ENCODE measurements at places on chromosomes 2 and 18.

DNA sequence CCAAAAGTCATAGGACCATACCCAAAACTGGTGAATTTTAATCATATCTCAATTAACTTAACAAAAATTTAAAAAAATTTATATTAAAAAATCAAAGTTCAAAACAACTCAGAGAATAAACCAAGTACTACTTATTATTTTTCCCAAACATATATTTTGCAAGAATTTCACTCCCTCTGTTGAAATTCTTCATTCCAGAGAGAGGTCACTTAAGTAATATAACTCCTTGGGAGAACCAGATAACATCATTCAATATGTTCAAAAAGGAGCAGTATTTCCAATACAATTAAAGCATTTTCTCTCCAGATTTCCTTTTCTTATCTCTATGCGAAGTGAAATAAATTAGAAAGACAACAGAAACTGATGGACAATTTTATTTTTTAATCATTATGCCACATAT, 165.9 kb upstream of the RND3 start:
- DNase-seq = no peak

GRCh38 chr18:25349926-25350487, 2.0 kb downstream of the ZNF521 start:
- no peak for DNase-seq

GRCh38 chr2:235835810-235836209, 332.4 kb downstream of the GBX2 start:
- no peak for DNase-seq

DNA sequence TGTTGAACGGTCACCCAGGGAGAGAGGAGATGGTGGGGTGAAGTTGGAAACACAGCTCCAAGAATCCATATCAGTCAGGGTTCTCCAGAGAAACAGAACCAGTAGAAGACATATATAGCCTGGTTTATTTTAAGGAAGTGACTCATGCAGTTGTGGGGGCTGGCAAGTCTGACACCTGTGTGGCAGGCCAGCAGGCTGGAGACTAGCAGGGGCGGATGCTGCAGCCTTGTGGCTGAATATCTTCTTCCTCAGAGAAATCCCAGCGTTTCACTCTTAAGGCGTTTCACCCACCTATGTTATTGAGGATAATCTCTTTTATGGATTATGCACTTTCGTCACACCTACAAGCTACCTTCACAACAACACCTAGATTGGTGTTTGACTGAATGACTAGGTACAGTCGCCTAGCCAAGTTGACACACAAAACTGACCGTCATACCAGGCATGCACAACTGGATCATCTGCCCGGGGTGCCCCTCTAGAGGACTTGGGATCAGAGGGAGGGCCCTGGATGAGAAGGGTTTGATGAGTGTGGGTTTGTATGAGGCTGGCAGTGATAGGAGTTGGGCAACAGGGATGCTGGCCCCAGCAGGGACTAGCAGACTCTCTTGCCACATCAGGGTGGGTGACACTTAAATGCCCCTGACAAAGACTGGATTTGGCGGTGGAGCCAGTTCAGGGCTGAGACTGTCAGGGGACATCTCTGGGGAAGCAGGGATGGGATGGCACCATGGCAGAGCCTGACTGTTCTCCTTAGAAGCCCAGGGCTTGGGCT, 23.4 kb downstream of the MROH2A start:
- DNase-seq = no peak

DNA sequence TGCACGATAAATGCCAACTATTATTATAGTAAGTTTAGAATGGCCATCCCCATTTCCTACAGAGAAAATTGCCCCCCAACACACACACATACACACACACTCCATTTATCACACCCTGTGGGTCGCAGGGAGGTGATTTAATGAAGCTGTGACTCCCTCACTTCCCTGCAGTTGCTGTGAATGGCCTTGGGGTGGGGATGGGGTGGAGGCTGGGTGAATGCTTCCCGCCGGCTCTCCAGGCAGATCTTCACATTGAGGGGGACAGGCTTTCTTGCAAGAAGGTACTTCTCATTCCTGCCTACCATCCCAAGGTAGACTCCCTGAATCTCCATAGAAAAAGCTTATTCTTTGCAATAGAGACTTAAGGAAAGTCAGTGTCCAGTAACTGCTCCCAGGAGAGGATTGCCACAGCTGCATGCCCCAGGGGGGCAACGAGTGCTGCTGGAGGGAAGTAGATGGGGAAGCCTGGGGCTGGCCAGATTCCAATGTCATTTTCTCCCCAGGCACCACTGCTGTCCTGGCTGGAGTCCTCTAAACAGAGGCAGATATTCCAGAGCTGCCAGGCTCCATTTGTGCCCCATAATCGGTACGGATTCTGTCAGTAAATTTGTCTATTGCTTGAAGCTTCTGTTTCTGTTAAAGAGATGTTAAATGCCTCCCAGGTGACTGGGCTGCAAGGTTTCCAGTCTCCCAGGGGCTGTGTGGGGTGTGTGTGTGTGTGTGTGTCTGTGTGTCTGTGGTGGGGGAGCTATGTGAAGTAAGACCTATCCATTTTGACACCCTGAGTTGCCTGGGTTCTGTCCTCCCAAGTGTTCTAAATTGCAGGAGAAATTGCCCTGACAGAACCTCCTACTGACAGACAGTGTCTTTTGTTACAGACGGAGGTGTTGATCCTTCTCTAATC, 265.5 kb downstream of the SRBD1 start:
- DNase-seq = no peak

DNA sequence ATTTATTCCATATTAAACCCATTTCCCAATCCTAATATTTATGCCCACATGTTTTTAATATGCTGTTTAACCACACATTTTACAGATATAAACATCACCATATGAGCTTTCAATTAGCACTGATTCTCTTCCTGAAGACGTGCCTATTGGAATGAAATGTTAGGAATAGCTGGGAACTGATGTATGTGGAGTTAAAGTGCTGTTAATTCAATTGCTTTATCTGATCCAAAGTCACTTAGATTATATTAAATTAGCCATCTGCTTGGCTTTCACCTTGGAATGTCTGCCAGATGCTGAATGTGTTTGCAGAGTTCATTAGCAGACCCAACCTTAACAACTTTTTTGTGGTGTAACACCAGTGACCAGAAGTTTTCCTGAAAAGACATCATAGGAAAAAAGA, 942.9 kb upstream of the KLHL29 start:
- DNase-seq = no peak

DNA sequence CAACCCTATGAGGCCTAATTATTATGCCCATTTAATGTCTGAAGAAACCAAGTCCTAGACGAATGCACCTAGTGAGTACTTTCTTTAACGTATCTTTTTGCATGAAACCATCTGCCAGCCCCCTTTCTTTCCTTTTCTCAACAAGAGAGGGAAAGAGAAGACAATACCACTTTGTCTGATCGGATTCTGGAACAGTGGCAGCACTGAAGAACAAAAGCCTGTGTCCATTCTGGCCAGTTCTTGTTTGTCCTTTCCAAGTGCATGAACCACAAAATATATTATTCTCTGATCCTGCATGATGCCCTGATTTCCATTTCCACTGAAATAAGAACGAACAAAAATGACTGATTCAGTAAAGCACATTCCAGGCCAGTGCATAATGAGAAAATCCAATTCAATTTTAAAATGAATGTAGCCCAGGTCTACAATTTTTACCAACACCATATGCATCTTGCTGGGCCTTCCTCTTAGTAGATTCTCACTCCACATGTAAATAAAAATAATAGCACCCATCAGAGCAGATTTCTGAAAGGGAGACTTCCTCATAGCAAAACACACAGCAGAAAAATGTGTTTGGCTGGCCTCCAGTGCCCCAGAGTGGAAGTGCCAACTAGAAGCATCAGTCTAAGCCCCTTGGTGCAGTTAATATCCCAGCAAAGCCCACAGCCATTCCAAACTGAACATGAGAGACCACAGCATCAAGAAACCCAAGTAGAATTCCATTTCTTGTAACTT, 422.6 kb upstream of the ID2 start:
- DNase-seq = no peak

DNA sequence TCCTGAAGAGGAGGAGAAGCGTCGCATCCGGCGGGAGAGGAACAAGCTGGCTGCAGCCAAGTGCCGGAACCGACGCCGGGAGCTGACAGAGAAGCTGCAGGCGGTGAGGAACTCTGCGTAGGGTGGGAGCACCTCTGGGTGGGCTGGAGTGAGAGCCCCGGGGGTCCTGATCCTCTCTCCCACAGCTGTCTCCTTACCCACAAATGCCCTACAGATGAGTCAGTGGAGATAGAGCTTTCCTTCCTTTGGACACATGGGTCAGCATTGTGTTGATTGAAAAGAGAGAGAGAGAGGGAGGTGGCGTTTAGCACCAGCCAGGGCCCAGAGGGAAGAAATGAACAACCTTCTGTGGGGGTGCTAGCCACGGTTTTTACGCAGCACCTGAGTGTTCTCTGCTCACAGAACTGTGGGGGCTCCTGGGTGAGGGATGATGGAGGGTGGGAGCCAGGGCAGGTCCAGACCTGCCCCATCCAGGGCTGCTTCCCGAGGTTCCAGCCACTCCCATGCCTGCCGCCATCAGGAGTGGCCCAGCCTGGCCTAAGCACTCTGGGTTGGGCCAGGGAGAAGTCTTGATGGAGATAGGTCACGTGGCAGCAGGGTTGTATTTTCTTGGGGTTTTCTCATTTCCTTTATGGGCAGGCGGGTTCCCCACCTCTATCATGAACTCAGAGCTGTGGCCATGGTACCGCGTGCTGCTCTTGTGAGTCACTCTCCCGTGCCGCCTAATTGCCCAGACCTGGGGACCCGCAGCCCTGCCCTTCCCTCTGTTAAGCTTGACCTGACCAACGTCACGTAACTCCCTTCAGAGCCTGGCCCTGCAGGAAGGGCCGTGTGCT, 16.3 kb downstream of the FOSL2 start:
- DNase-seq = no peak

DNA sequence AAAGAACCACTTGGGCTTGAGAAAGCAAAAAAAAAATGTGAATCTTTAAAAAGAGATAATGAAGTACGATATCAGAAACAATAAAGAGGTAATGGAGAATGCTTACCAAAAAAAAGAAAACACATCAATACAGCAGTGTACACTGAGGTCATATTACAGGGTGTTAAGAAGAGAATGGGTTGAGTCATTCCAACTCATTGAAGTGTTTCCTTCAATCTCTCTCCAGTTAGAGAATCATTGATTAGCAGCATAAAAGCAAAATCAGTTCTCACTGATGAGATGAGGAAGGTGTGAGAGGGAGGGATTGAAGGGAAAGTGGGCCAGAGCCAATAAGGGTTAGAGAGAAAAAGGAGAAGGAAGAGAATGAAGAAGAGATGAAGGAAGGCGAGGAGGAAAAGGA, 43.9 kb upstream of the SGPP2 start:
- no peak for DNase-seq

- DNase-seq = no peak
These were observed 5.6 kb downstream of the MYT1L start for GRCh38 chr2:2325516-2325915.

DNA sequence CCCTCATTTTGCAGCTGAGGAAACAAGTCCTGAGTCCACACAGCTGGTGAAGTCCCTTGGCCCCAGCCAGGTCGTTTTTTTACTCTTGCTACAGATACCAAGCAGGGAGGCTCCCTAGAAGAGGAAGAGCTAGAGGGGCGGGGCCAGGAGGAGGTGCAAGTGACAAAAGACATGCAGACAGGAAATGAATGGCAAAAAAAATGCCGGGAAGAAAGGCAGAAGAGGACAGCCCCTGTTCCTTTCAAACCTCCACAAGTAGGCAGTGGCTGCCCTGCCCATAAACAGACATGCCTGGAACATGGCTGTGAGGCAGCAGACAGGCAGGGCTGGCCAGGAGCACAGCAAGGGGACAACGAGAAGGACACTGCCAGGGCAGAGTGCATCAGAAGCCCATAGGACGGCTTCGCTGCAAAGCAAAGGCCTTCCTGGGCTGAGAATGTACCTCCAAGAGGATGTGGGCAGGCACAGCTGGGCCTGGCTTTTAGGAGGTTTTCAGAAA, 108.7 kb downstream of the ZBTB7C start:
- no peak for DNase-seq

- DNase-seq = no peak
These were observed 74.5 kb upstream of the NOSTRIN start for GRCh38 chr2:168727904-168728470.

DNA sequence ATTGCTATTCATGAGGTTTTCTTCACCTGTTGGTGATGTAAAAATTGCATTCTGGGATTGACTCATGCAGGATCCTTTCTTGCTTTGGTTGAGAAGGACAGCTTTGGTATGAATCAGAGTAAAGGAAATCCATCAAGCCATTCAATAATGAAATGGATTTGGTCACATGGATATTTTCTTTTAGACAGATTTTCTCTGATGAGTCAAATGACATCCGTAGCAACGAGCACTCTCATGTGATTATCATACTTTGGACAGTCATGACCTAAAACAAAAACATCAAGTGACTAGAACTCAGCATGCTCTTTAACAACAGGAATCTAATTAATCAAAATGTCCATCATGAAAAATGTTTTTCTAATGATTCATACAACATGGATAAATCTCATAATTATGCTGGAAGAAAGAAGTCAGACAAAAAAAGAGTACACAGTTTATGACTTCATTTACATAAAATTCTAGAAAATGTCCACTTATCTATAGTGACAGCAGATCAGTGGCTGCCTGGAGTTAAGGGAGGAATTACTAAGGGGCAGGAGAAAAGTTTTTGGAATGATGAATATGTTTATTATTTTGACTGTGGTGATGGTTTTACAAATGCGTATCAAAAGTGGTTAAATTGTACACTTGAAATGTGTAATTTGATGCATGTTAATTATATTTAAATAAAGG, 30.7 kb downstream of the TRAK2 start:
- no peak for DNase-seq

GRCh38 chr2:76867854-76868253, 654.3 kb downstream of the LRRTM4 start:
- DNase-seq = no peak

- no peak for DNase-seq
These were observed 19.6 kb upstream of the NDUFV2 start for GRCh38 chr18:9082711-9083510.

DNA sequence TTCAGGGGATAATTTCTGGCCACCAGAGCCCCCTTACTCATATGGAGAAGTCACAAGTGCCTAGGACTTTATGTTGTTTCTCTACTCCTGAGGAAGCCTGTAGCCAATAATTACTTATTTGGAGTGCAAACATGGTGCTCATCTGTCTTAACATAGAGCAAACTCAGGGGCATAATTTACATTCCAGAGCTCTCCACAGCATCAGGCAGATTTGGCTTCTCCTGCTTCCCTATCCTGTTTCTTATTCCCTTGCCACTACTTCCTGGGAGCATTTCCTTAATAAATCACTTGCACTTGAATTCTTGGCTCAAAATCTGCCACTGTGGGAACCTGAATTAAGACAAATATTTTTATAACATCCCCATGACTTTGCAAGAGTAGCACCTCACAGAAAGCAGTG, 960.9 kb downstream of the SOCS6 start:
- DNase-seq = no peak

- no peak for DNase-seq
These were observed 90.4 kb downstream of the SCN3A start for GRCh38 chr2:165113414-165113813.

All from stimulated activated CD4-positive, alpha-beta T cell treated with anti-CD3 and anti-CD28 coated beads, Interleukin-1b, Interleukin-23, amount 100 ng/mL, for 24 hours (primary cell).